ENCODE measurements at places on chromosomes 2 and 18.

- DNase-seq = no peak
Measured at GRCh38 chr2:71939588-71940535, 207.8 kb downstream of the CYP26B1 start.

DNA sequence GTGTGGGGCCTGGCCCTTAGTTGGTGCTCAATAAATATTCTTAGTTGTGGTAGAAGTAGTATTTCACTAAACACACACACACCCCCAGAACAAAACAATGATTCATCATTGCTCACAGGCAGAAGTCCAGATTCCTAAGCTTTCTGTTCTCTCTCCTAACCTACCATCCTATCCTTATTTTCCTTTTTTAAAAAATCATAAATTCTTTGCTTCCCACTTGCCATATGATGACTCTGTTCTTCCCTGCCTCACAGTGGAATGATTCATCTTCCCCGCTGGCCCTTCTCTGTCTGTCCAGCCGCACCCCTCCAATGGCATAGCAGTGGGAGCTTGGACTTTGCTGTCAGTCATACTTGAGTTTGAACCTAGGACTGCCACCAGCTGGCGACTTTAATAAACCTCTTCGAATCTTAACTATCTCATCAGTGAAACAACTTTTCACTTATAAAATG is 5.2 kb downstream of the EML6 start:
- DNase-seq = peak; percentile 88

DNA sequence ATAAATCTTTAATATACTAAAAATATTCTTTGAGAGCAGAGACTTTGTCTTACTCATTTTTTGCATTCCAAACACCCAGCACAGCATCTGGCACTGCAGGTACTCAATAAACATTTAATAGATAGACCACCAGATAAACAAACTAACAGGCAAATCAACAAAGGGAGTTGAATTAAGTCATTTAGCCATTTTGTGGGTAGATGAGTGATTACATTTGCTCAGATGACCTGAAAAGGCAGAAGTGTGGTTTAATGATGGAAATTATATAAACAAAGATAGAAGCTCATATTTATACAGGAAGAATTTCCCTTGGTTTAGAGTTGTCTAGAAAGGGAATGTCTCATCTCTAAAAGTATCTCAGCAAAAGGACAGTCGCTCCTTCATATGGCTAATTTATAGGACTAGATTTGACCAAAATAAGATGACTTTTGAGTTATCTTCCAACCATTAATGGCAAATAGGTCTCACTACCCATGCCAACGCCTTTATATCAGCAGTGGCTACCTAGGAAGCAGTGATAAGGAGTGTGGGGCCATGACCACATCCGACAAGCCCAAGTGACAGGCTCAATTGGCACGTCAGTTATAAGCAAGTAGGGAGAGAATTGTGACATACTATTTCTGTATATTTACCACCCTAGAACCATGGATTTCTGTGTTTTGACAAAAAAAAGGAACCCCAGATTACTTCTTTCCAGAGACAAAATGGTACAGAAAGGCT is 173.5 kb downstream of the ATAD2B start:
- no peak for DNase-seq

DNA sequence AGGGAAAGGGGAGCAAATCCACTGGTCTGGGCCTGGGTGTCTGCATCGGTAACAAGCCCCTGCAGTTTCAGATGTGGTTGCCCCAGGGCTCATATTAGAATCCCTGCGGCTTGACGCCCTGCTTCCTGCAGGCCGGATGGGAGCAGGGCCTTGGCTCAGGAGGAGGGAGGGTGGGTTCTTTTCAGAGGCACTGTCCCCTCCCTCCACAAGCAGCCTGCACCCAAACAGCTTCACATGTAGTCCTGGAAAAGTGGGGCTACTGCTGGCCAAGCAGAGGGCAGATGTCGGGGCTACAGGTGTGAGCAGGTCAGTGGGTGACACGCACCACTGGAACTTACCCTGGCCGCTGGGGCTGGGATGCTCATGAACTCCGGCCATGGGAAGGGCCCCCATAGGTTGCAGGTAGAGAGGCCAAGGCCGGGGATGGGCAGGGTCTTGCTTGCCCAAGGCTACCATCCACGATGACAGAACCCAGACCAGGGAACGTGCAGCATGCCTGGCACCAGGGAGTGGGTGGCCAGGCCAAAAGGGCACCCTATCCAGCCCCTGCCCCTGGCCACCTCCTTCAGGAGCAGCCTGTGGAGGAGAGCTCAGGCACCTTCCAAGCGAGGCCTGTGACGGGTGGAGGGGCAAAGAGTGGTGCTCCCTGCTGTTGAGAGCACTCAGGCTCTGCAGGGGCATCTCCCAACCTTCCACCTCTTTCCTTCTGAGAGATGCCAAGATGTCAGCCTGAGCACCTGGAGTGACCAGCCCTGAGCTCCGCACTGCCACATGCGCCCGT is 16.8 kb downstream of the ARID5A start:
- DNase-seq = no peak

DNA sequence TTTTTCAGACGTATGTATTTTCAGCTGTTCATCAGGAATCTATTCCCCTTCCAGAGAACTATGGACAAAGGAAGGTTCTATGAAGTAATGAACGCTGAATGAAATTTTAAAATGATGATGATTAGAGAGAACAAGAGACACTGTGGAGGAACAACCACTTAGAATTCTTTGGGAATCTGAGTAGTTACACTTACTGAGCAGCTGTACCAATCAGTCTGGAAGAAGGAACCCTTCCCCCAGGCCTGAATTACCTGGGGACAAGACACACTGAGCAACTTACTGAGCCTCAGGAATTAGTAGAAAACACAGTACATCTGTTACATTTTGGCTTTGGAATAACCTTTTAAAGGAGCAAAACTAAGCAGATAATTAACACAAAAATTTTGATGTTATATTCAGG is 1.9 kb downstream of the MSTN start:
- DNase-seq = no peak

DNA sequence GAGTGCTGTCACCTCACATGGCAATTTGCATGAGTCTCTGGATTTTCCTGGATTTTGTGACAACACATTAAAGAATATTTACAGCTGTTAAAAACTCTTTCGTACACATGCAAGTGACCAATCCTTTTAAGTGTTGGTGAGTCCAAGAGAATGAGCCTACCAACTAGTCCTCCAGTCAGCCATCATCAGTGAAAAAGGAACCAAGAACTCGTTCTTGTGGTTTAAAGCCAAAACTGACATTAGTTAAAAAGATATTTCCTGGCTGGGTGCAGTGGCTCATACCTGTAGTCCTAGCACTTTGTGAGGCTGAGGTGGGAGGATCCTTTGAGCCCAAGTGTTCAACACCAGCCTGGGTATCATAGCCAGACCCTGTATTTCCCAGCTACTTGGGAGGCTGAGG is 215.4 kb upstream of the ITGA4 start:
- no peak for DNase-seq

DNA sequence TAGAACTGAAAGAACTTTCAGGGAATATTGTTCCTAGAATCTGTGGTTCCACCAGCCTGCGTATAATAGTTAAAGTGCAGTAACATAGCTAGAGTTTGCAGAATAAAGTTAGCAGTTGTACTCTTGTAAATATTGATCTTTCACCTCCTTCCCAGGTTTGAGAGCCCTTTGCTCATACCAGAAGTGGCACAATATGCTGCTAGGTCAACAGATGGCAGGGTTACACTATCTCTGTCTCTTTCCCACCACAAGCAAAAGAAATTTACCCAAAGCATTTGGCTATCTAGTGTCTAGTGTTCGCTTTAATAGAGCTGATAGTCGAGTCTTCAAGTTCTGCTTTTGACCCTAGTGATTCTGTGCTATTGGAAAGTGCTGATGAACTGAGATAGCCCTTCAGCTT is 119.0 kb upstream of the KLHL14 start:
- no peak for DNase-seq

DNA sequence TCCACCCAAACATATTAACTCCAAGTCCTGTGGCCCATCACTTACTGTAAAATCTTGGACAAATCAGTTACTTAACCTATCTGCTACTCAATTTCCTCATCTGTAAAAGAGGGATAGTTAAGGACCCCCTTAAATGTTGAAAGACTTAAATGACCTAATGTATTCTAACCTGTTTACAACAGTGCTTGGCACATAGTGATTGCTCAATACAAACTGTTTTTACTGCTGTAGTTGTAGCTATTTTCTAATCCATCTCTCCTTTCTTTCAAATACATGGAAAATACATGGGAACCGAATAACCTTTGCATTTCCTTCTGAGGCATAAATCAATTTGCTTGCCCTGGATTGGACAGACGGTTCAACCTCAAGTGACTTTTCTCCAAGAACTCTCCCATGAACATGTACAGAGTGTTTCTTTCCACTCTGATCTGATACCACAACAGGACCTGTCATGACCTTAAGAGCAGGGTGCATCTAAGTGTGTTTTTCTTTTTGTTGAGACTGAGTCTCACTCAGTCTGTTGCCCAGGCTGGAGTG is 2.7 kb downstream of the LNPK start:
- DNase-seq = no peak

GRCh38 chr2:152445791-152446201 is 110.8 kb downstream of the FMNL2 start:
- peak; percentile 80 for DNase-seq

GRCh38 chr2:31526946-31527732 is 53.6 kb downstream of the SRD5A2 start:
- no peak for DNase-seq

DNA sequence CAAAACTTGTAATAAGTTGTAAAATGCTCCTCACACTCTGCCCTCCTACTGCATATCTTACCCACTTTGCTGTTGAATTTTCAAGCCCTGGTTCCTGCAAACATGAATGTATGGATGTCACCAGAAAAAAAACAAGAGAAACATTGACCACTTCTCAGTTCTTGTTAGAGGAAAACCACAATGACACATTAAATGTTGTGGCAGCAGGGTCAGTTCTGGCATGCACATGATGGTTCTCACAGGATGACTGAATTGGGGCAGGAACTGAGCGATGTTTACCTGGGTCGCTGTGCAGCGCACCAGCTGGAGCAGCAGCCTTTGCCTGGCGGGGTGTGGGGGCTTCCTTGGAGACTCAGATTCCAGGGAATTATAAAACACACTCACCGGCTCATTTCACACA is 14.0 kb upstream of the PRKCE start:
- DNase-seq = no peak

DNA sequence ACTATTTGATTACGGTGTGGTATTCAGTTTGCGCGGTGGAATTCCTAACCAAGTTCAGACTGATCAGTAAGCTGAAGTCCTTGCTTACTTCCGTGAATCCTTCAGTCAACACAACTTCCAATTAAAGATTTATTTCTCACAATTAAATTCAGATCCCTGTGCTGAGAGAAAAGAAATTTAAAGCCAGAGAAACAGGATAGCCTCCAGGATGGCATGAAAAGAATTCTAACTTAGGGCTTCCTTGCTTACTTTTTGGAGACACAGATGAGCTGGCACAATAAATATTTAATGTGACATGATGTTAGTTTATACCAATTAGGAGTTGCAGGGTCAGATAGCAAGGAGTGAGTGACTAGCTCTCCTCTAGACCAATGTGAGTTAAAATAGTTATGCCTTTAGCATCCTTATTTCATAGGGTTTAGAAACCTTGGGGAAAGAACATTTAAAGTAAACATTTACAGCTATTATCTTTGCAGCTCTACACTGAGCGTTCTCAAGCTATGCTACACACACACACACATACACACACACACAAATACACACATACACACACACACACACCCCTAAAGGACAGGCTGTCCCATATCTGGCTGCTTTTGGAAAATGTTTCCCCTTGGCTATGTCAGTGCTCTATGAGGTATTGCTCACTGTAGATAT is 151.0 kb downstream of the TRIB2 start:
- DNase-seq = no peak

- no peak for DNase-seq
Measured at GRCh38 chr2:174802459-174802858, 38.2 kb upstream of the CHRNA1 start.

DNA sequence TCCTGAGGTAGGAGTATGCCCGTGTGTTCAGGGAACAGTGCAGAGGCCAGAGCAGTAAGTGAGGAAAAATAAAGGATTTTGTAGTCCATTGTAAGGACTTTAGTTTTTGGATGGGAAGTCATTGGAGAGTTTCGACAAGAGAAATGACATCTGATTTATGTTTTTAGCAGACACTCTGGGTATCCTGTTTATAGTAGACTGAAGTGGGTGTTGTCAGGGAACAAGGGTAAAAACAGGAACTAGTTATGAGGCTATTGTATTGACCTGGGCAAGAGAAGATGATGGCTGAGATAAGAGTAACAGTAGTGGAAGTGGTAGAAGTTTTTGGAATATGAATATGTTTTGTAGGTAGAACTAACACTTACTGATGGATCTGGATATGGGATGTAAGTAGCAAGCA is 59.8 kb downstream of the GTF2A1L start:
- DNase-seq = no peak

DNA sequence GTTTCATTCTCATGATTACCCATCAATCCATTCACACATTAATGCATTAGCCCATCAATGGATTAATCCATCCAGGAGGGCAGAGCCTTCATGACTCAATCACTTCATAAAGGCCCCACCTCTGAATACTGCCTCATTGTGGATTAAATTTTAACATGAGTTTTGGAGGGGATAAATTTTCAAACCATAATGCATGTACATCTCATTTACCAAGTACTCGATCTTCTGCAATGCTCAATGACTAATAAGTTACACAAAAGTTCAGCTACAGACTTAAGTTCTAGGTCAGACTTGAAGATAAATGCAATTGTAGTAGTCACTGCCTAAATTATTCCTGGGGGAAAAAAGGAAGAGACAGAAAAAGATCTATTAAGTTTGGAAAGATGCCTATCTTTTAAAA is 120.0 kb upstream of the OSR1 start:
- no peak for DNase-seq

GRCh38 chr2:48313036-48313877 is 216.7 kb upstream of the STON1 start:
- no peak for DNase-seq

- no peak for DNase-seq
Measured at GRCh38 chr2:34547900-34548299, 948.8 kb upstream of the FAM98A start.

- no peak for DNase-seq
Measured at GRCh38 chr2:168529054-168529833, 73.2 kb downstream of the CERS6 start.

DNA sequence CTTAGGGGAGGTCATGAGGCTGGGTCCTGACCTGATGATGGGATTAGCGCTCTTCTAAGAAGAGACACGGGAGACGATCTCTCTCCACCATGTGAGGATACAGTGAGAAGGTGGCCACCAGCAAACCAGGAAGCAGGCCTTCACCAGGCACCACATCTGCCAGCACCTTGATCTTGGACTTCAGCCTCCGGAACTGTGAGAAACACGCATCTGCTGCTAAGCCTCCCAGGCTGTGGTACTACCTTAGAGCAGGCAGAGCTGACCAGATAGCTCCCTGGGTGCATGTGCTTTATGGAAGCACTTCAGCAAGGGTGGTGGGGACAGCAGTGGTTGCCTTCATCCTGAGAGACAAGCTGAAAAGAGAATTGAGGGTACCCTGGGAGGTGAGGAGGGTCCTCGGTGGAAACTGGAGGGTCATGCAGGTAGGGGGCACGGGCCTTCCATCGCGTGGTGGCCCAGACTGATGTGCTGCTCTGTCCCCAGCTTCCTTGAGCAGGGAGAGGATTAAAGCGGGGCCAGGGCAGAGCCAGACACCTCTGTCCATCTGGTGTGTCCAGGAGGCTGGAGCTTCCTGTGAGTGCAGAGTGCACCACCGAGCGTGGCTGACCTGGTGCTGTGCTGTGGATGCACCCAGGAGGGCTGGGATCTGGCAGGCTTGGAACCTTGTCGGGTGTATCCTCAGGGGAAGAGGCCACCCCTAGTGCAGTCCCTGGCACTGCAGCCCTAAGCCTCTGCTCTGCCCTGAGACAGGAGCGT is 42.9 kb upstream of the HS6ST1 start:
- DNase-seq = no peak
